ENCODE measurements at places on chromosomes 7 and 10.

DNA sequence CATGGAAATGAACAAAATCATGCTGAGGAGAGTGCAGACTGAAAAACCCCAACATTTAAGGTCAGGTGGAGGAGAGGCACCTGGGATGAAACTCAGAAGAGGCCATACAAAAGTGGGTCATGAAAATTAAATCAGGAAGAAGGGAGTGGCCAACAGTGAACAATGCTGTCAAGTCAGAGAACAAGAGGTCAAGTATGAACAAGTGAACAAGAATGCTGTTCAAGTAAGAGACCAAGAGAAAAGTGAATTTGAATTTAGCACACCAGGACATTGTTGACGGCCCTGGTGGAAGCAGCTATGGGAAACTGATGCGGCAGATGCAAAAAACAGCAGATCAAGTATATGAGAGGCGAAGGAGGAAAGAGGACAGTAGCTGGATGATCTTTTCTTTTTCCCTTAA is 7.9 kb downstream of the CEP41 start:
- DNase-seq: no peak

DNA sequence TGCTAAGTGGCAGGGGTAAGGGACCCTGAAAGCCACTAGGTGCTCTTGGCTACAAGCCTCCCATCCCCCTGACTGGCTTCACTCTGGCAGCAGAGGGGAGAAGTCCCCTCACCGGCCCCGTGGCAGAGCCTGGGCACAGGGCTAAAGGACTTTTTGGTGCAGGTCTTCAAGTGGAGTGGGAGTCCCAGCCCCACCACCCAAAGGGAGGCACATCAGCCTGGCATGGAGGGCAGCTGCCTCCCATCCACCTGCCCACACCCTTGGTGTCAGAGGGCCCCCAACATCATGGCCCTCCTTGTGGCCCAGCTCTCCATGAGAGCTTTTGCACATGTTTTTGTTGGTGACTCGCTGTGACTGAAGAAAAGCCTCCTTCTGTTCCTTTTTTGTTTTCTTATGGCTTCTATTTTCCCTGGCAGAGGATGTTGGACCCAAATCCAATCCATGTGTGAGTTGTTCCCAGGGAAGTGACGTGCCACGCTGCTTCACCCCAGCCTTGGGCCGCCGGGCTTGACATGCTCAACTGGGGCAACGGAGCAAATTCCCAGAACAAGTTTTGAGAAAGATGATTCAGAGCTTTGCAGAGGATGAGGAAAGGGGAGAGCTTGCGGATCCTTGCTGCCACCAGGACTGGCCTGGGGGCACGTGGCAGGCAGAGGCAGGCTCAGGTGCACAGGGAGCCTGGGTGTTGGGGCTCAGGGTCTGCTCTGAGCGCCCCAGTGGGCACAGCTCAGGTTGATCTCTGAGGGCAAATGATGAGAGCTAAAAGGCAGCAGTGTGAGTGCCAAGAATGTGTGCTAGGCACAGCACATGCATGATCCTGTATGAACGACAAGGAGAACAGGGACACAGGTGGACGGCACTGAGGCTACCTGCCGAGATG is 1.9 kb upstream of the AEBP1 start:
- peak; percentile 70 for DNase-seq

DNA sequence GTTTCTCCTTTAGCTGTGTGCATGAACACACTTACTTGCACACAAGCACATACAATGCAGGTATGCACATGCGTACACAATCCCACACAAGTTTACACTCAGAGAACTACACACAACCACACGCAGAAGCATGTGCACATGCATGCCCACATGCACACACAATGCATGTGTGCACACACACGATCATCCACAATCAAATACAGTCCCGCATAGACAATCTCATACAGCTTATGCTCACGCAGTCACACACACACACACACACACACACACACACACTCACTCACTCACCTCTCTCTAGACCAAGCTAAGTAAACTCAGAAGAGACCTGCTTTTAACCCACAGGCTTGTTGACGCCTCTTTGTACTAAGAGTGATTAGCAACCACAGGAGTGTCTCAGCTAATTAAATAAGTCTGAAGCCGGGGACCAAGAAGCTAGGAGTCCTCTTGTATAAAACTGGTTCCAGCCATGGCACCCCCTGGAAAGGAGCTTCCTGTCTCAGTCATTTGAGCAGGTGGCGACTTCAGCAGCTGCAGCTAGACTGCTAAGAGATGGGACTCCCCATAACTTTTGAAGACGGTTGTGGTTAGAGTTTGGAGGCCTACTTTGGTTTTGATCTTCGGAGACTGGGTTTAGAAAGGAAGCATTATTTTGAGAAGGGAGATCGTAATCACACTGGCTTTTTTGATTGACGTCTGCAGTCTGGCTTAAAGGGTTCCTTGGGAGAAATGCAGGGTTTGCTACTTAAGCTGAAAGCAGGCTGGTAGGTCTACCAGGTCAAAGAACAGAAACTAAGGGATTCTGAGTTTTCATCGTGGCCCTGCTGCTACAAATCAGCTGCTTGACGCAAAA is 82.3 kb upstream of the ADRB1 start:
- no peak for DNase-seq

GRCh38 chr10:116691635-116692034 is 50.7 kb downstream of the HSPA12A start:
- DNase-seq: no peak

DNA sequence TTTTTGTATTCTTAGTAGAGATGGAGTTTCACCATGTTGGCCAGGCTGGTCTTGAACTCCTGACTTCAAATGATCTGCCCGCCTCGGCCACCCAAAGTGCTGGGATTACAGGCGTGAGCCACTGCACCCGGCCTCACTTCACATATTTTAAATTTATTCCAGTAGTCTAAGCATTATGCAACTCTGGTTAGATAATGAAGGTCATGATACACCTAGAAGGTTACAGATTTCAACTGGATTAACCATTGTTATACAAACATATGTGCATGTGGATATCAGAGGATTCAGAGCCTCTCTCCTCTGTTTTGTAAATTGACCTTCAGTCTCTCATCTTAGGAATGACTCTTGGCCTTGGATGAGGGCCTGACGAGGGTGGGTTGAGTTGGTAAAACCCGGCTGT is 146.3 kb downstream of the DPP6 start:
- no peak for DNase-seq

DNA sequence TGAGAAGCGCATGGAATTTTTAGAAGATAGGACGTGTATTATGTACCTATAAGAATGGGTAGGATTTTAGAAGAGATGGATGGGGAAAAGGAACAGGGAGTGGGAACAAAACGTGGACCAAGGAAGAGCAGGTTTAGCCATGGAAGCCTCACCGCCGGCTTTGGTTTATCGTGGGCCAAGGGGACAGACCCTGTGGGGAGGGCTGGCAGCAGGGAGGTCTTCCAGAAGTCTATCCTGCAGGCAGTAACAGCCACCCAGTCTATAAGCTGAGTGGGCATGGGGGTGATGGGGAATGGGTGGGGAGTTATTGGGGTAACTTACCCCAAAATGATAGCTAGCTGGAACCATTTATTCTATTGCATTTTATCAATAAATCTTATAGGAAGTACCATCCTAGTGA is 44.9 kb downstream of the IKZF1 start:
- no peak for DNase-seq

- no peak for DNase-seq
Observed at GRCh38 chr10:12107781-12108180, 21.7 kb upstream of the SEC61A2 start.

GRCh38 chr10:126353666-126354065 is 34.6 kb downstream of the ADAM12 start:
- DNase-seq: no peak

- no peak for DNase-seq
Observed at GRCh38 chr7:1673581-1674118, 3.6 kb downstream of the ELFN1 start.

GRCh38 chr10:100364175-100364574 is 17.1 kb downstream of the SCD start:
- DNase-seq: no peak

DNA sequence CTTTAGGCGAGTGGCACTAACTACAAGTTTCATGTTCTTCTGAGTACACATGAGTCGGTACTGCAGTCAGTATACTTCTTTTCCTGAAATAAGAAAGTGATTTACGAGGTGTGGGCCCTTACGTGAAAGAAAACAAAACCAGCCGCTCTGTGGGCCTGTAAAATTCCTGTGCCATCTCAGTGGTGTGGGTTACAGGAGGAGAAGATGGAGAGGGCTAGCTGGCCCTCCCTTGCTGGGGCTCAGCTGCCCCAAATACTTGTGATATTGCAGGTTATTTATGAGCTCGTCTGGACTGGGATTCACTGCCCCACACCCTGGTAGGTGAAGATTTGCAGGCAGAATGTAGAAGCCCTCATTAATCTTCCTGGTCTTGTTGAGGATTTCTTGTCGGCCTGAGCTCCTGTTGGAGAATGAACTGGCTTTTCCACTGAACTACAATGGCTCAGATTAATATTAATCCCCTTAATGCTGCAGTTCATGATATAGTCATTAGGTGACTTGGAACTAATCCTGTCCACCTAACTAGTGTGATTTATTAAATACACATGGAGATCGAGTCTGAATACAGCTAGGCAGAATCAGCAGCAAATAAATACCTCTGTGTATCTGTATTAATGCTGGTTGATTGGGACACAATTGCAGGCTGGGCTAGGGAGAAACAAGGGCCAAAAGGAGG is 68.0 kb downstream of the GBF1 start:
- DNase-seq: peak; percentile 33

- peak; percentile 38 for DNase-seq
Observed at GRCh38 chr10:51170518-51171245, 96.4 kb downstream of the PRKG1 start.

GRCh38 chr10:59008452-59008851 is 168.0 kb upstream of the PHYHIPL start:
- DNase-seq: no peak

- no peak for DNase-seq
Observed at GRCh38 chr10:61481597-61481996, 28.4 kb upstream of the TMEM26 start.

GRCh38 chr7:135817583-135817982 is 69.0 kb upstream of the FAM180A start:
- no peak for DNase-seq

DNA sequence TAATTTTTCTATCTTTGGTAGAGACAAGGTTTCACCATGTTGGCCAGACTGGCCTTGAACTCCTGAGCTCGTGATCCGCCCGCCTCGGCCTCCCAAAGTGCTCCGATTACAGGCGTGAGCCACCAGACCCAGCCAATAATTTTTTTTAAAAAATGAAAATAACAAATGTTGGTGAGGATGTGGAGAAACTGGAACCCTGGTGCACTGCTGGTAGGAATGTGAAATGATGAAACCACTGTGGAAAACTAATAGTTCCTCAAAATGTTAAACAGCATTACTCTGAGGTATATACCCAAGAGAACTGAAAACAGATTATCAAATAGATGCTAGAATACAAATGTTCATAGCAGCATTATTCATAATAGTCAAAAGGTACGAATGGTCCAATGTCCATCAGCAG is 23.0 kb upstream of the YWHAG start:
- DNase-seq: no peak

GRCh38 chr10:79403441-79404230 is 41.8 kb downstream of the ZCCHC24 start:
- no peak for DNase-seq

DNA sequence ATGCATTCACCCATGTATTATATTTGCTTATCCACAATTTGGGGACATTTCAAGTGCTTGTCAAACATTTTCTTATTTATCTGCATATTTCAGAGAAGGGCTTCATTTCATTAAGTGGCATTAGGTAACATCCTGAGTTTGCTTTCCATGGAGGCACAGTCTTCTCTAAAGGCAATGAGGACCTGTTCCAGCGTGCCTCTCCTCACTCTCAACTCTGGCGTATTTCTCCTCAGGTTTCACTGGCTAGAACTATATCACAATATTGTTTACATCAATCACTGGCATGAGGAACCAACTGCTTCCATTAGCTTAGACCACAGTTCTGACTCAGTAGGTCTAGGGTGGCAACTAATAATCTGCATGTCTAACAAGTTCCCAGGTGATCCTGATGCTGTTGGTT is 177.2 kb downstream of the TAX1BP1 start:
- DNase-seq: no peak

- no peak for DNase-seq
Observed at GRCh38 chr10:96230527-96230926, 40.8 kb downstream of the BLNK start.

- DNase-seq: peak; percentile 58
Observed at GRCh38 chr10:77638321-77639101, 903 bp upstream of the KCNMA1 start.

DNA sequence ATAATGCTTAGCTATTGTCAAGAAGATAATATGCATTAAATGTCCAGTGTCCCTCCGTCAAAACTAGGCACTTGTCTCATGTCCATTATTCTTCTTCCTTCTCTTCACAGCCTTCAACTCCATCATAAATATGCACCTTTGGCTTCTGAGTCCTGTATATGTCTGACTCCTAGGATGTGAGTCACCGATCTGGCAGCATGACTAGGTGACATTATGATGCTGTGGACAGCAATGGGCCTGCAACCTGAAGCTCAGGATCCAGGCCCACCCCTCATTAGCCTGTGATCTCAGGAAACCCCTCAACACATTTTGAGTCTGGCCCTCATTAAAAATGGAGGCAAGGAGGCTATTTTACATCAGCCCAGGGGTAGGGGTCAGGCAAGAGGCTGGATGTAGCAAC is 362.5 kb upstream of the ZMIZ1 start:
- peak; percentile 50 for DNase-seq

DNA sequence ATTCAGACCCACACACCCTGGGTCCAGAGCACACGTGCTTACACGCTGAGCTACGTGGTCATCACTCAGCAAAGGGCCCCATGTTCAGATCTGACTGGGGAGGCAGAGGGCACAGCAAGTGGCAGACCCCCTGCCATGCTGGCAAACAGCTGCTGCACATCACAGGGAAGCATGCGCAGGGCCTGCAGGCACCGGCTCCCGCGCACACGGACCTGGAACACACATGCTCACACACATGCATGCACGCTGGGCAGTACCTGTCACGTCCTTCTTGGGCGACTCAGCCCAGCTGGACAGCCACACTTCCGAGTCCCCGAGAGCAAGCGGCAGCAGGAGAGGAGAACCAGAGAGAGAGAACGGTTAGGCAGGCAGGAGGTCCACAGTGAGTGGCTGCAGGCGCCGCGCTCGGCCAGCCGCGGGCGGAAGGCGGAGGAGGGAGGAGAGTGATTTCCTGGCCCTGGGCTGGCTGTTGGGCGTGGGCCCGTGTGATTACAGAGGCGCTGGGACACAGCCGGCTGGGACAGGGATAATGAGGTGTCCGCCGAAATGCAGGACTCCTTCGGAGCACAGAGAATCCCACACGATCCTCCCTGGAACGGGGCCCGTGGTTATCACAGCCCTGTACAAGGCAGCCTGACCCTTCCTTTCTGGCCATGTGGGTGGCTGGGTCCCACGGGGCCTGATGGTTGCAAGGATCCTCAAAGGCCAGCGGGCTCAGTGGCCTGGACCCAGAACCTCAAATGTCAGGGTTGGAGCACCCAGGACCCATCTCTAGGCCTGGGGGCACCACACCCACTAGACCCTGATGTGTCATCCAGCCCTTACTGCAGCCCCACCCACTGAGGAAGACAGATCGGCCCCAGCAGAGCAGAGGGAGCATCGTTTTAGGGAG is 175.1 kb downstream of the NEURL1 start:
- DNase-seq: peak; percentile 31

All from fibroblast of skin of abdomen (primary cell).